ENCODE measurements at places on chromosomes 13 and 19.

- no peak for DNase-seq
These were observed 178.2 kb downstream of the ENOX1 start for GRCh38 chr13:43608400-43609137.

GRCh38 chr19:35846038-35846668, 6.2 kb downstream of the NPHS1 start:
- no peak for DNase-seq

- no peak for DNase-seq
These were observed 652.8 kb downstream of the PCDH9 start for GRCh38 chr13:66577358-66577757.

DNA sequence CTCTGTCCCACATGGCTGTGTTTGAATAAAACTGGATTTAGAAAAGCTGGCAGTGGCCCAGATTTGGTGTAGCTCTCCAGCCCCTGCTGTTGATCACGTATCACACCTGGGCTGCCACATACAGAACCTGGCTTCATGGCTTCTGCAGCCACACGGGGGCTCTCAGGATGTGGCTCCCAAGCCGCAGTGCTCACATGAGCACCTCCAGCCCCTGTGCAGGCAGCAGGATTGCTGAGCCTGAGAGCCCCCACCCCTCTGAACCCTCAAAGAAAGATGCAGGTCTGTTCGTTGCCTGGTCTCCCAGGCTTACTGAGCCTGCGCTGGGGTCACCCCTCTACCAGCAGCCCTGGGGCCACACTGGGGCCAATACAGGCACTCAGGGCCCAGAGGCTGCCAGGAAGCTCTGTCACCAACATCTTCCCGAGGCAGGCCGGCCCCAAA, 2.7 kb downstream of the PLEKHF1 start:
- no peak for DNase-seq

DNA sequence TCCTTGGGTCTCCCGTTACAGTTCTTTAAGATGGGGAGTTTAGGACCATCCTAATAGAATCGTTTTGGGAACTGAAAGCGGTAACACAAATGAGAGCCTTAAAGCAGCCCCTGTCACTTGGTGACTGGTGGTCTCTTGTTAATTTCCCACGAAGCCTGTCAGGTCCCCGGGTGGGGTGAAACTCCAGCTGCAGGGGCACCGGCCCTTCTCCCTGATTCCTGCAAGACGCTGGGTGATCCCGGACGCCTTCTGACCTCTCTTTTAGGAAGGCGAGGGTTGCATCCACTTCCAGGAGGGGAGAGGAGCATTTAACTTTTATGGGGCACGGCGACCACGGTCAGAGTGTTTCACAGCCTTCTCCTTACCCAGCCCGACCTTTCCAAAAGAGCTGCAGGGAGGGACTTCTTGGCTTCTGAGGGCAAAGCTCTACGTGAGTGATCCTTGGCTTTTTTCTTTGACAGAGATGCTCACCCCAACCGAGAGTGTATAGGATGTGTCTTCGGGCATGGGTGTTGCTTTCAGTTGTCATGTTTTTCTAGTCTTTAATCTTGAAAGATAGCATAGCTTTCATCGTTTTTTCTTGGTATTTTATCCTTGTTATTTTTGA, 688 bp downstream of the ZNF225 start:
- DNase-seq, result no peak

DNA sequence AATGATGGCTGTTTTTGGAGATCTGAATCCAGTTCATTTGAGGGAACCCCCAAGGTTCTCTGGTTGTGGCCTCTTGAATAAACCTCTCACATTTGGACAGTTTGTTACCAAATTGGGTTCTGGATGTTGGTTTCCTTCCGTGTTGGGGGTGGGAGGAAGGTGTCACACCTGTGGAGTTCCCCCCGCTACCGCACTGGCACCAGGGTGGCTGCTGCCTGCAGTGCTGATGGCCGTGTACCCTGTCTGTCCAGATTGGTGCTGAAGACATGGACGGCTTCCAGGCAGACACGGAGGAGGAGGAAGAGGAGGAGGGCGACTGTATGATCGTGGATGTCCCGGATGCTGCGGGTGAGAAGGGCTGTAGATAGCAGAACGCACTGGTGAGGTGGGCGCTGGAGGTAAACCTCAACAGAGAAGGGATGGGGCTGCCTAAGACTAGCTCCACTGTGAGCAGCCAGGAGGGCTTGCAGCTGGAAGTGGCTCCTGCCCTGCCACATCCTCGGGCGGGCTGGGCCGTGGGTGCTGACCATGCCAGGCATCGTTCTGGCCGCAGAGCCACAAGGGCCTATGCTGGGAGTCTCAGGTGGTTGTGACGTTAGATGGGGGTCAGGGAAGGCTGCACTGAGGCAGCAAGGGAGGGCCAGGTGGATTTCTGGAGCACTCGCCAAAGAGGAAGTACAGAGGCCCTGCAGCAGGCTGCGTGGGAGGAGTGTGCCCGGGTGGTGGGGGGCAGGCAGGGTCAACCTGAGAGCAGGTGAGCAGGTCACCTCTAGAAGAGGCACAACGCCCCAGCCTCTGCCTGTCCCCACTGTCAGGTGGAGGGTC, 15.4 kb downstream of the UBXN6 start:
- no peak for DNase-seq

DNA sequence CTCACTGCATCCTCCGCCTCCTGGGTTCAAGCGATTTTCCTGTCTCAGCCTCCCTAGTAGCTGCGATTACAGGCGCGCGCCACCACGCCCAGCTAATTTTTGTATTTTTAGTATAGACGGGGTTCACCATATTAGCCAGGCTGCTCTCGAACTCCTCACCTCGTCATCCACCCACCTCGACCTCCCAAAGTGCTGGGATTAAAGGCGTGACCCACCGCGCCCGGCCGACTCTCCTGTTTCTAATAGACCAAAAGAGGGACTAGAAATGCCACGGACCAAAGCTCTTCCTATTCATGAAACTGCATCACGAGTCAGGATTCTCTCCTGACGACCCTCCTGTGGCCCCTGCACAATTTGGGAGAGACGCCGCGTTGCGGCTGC, 563 bp downstream of the ZNF43 start:
- no peak for DNase-seq

DNA sequence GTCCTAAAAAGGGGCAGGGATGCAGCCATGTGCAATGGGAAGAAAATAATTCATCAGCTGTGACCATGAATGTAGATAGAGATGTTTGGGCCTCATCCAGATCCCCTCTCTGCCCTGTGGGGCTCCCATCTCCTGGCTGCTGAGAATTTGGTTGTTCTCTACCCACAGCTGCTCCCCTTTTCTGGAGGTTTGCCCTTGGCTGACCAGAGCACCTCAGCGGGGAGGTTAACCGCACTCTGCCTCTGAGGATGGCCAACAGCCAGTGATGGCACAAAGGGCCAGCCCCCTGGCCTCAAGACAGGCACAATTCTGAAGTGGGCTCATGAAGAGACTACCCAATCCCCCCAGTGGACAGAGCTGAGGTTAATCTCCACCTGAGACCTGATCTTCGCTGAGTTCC, 61.5 kb upstream of the SERP2 start:
- no peak for DNase-seq

- no peak for DNase-seq
These were observed 1246.5 kb downstream of the UQCRFS1 start for GRCh38 chr19:27966390-27966816.

DNA sequence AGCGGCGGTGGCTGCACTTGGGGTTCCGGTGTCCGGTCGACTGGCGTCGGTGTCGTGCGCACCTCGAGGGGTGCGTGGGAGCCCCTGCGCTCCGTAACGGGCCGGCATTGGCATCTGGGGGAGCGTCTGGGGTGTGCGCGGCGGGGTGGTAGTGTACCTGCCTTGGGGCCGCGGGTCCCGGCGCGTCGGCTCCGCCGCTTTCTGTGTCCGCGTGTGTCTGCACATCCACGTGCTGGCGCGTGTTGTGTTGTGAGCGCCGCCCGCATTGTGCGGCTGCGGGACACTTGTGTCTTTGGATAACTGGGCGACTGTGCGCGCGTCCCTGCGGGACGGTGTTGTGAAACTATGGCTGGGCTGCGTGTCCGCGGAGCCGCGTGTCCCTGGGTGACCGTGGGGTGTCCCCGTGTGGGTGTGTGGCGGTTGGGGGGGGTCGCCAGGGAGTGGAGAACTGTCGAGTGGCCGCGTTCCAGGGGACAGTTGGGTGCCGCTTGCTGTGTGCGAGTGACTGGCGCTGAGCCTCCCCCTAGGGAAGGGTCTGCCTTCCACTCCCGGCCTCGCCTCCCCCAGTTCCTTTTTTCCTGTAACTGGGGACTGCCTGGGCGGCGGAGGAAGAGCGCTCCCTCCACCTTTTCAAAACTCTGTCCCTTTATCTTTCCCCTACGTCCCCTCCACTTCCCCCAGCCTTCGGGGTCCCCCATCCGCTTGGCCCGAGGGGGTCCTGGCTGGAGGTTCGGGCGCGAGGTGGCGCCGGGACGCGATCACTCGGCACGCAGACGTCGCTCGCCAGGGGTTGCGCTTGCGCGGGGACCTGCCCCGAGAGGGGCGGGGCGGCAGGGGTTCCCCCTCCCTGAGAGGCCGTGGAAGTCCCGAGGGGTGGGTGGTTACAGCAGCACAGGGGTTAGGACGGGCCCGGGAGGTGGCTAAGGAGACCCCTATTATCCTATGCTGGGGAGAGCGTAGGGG, 5.7 kb upstream of the NFIC start:
- DNase-seq, result peak; percentile 90

DNA sequence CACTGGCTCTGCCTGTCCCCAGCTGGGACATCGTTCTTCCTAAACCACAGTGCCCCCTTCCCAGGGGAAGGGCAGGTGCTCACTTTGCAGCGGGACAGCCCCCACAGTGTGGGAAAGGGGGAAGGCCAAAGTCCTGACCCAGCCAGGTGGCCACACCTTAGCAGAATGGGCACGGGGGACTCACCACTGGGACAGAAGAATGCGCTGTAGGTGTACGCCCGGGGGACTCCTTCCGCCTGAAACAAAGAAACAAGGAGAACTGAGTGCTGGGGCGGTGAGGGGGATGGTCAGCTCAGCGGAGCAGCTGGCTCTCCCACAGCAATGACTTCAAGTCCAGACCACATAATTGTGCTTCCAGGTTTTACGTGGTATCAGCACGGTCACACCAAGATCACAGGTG, 49.4 kb downstream of the F2RL3 start:
- no peak for DNase-seq

GRCh38 chr13:24459234-24459633, 53.3 kb downstream of the PARP4 start:
- DNase-seq, result no peak

- no peak for DNase-seq
These were observed 71.1 kb downstream of the PIBF1 start for GRCh38 chr13:72853000-72853399.

- DNase-seq, result peak; percentile 79
These were observed 37.8 kb upstream of the POP4 start for GRCh38 chr19:29568036-29569025.

DNA sequence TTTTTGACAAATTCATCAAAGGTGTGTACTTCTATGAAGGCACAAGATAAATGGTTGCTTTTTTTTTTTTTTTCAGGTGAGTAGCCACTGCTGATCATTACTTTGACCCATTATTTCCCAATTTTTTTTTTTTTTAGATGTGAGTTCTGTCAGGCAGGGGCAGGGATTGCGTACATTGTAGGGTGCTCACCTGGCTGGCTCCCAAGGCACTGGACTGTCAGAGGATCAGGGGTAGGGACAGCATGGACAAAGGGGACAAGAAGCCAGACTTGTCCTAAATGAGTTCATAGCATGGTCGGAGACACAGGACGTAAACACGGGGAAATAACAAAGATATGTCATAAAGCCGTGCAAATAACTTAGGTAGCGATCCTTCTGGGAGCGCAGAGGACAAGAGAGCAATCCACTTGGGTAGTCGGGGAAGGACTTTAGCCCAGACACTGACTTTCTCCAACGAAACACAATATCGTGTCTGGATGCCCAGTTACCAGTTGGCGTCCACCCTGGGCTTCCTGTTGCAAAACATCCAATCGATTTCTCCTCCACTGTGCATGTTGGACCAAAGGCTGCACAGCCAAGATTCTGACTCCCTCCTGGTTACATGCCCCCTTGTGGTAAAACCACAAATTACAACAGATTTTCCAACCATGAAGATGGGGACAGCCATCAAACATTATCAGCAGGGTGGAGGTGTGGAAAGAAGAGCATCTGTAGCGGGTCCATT, 27.5 kb upstream of the KATNAL1 start:
- no peak for DNase-seq

GRCh38 chr13:60242043-60242595, 78.4 kb upstream of the DIAPH3 start:
- no peak for DNase-seq

DNA sequence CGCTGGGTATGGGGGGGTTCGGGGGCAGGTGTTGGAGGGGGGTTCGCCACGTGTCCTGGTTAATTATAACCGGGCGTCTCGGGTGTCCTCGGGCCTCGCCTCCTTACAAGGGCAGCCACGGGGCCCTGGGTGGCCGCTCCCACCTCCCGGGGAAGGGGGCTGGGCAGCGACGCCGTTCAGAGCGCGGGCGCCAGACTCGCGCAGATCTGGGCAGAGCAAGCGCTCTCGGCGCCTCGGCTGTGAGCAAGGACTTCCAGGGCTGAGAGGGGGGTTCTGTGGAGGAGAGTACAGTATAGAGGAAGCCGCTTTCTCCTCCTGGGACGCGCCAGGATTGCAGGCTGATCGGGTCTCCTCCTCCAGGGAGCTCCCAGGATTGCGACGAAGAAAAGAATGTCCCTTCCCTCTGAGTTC, 1.0 kb upstream of the CKM start:
- DNase-seq, result no peak

GRCh38 chr13:29849731-29850212, 645 bp downstream of the UBL3 start:
- DNase-seq, result no peak

DNA sequence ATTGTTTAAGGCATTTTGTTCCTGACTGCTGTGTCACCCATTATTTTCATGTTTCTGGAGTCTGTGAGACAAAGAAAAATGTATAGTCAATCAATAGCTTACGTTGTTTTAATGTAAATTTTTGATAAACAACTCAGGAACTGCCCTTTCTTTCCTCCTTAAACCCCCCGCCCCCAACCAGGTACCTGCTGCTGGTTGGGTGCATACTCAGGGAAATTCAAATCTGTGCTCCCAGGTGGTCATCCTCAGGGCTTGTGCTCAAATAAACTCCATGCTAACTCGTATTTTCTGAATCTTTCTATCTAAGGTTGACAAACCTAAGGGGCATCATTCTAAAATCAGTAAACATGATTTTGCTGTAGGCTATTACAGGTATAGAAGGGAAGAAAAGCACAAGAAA, 4.1 kb upstream of the CDC16 start:
- DNase-seq, result peak; percentile 8

GRCh38 chr19:51116736-51117286, 7.9 kb upstream of the SIGLEC9 start:
- no peak for DNase-seq

GRCh38 chr13:40221460-40222201, 444.8 kb downstream of the FOXO1 start:
- no peak for DNase-seq

DNA sequence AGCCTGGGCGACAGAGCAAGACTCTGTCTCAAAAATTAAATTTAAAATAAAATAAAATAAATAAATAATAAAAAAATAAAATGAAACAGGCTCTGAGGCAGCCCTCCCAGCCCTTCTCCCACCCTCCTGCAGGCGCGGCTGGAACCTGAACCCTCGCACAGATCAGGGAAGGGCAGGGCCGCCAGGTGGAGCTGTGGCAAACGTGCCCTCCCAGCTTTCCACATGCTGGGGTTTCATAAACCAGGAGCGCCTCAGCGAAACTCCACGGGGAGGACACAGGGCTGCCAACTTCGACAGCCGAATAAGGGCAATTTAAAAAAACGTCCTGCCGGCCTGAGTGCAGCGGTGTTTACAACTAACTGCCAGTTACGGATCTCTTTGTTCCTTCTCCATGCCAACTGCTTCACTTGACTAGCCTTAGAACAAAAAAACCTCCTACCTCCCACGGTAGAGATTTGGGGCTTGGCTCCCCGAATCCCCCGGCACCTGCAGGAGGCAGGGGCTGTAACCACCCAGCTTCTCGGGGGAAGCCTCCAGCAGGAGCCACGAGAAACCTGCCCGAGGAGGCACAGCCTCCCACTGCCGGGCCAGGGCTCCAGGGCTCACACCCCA, 15.9 kb downstream of the ZNF787 start:
- no peak for DNase-seq

Data from vagina (tissue), 2 donors.